ENCODE measurements at places on chromosomes 16 and 17. TPM values are rescaled to one million over a fixed set of nuclear protein-coding genes. Genes with fewer than 3 reads are reported as not detected.

Gene NPIPA2
- total RNA-seq, result 6.9 TPM

Gene SLC13A5
- not detected for total RNA-seq

Gene HAS3
- 1.8 TPM for total RNA-seq

Gene UMOD
- total RNA-seq, result not detected
